ENCODE measurements at places on chromosomes 3 and 15.
A peak's percentile ranks its signal among the peaks of the same experiment; 100 is the strongest.

DNA sequence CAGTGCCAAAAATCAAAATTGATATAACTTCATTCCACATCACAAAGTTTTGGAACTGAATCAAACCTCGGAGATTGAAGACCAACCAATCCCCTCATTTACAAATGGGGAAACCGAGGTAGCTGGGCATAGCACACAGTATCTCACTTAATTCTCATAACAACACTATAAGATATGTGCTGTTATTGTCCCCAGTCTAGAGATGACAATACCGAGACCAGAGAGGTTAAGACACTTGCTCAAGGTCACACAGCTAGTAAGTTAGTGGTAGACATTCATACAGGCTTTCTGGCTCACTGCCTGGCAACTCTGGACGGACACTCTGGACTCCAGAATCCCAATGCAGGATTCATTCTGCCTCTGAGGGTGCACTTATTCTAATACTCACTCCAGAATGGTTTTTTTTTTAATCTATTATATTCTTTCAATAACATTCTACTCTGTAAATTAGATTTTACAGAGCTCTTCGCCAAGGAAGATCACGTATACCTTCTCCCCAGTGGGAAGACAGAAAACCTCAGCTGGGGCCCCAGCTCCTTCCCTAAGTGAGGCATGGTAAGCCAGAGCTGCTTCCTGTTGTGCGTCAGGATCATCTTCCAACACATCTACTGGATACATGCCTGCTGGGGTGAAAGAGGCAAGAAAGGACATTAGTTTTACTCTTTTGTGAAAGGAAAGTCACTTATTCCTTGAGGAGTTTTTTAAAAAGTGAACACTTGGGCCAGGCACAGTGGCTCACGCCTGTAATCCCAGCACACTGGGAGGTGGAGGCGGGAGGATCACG lies 128.4 kb upstream of the IGF1R start:
- DNase-seq: no peak

- no peak for DNase-seq
Observed at GRCh38 chr3:125683067-125683829, 88.0 kb upstream of the OSBPL11 start.

DNA sequence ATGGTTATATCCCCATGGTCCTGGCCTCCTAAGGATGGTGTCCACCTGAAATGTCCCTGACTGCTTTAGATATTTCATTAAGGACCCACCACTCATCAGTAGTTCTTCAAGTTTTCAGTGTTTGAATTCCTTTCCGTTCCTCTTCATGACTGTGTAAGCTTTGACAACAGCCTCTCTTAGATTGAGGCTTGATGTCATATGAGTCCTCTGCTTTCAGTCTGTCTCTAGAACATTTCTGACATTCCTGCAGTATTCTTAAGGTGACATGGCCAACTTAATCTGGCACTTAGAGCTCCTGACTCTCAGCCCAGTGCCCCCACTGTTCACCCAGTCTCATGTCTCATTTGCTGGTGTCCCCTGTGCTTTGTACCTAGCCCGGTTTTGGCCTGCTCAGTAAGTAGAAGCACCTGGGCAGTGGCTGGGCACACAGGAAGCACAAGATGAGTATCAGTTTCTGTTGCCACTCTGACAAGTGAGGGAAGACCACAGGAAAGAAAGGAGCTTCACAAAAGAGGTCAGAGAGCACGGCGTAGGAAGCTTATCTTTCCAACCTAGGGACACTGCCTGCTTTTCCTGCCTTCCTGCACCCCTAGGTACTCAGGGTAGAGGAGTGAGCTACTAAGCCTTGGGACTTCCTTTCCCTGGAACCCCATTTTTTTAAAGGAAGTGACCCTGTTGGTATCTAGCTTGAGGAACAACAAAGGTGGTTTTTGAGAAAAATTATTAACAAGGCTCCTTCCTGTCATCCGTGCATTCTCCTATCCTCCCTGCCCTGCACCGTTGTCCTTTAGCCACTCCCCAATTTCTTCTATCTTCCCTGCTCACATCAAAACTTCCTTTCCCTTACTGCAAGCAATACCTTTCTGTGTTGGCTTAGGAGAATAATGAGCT lies 103.1 kb downstream of the KLHL25 start:
- DNase-seq: no peak

GRCh38 chr3:71118436-71118835 lies 465.1 kb downstream of the FOXP1 start:
- no peak for DNase-seq

DNA sequence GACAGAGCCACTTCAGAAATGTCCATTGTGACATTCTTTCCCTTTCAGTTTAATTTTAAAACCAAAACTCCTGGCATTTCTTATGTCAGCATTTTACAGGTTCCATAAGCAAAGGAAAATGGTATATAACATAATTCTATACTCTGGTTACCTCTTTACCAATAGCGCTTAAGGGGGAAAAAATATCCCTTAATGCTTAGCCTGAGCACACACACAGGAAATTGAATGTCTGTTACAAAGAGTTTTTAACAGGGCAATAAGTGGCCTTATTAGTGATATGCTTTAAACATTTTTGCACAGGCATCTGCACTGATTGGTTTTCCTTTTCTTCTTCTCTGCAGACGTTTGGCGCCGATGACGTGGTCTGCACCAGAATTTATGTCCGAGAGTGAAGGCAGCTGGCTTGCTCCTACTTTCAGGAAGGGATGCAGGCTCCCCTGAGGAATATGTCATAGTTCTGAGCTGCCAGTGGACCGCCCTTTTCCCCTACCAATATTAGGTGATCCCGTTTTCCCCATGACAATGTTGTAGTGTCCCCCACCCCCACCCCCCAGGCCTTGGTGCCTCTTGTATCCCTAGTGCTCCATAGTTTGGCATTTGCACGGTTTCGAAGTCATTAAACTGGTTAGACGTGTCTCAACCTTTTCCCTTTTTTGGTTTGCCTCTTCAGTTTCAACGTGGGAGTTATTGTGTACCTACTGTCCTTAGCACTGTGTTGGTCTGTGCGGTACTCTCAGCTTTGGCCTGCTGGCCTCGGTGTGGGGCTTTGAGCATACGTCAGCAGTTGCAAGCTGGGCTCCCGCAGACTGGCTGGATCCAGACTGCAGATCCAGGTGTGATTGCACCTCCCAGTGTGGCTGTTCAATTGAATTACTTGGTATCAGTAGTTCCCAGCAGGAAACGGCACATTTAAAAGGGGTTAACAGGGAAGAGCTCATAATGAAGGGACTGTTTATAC lies 7.7 kb downstream of the CRABP1 start:
- DNase-seq: peak; percentile 34

Measured in DMS153 (cell line).